NCI-H2081 treated with DMSO at 0.1 percent for 48 hours (cell line): ENCODE measurements at places on chromosomes 16 and 17.

DNA sequence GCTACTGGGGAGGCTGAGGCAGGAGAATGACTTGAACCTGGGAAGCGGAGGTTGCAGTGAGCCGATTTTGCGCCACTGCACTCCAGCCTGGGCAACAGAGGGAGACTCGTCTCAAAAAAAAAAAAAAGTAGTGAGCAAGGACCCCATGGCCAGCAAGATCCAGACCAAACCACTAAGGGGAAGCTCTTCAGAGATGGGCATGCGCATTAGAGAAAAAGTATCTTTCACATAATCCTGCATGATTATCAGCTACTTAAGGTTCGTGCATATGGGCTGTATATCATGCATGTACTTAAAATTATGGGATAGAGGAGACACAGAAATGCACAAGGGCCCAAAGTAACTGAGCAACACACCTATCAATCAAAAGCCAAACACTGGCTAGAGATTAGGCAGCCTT, 10.7 kb upstream of the CCL22 start:
- no peak for DNase-seq

- no peak for DNase-seq
Observed at GRCh38 chr17:10771148-10771547, 32.8 kb downstream of the TMEM238L start.

- no peak for DNase-seq
Observed at GRCh38 chr16:11007714-11008280, 63.4 kb downstream of the CLEC16A start.

DNA sequence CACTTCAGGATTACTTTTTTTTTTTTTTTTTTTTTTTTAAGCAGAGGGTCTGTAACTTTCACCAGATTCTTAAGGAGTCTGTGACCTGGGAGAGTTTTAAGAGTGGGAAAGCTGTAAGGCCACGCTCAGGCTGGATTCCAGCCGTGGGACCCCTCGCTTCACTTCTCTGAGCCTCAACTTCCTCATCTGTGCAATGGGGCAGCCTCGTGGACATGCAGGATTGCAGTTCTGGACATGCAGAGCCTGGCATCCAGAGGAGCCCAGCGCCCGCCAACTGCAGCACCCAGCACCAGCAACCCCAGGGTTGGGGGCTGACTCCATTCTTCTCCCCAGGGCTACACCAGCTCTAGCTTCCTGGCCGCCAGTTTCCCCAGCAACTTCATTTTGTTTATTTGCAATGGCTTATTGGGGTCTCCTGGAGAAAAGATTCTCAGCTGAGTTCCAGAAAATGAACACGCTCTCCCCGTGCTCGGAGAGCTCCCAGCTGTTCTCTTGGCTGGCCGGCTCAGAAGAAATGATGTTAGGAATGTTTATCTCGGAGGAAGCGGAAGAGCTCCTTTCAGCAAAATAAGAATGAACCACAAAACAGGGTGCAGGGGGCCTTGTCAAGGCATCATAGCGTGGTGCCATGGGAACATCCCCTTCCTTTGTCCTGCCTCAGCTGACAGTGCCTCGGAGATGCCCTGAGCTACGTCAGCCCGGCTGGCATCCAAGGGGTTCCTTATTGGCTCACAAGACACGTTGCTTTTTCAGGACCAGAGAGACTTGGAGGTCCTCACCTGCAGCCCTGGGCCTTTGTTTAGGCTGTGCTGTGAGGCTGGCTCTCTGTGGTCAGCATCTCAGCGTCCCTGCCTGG, 22.9 kb upstream of the ZCCHC14 start:
- no peak for DNase-seq

DNA sequence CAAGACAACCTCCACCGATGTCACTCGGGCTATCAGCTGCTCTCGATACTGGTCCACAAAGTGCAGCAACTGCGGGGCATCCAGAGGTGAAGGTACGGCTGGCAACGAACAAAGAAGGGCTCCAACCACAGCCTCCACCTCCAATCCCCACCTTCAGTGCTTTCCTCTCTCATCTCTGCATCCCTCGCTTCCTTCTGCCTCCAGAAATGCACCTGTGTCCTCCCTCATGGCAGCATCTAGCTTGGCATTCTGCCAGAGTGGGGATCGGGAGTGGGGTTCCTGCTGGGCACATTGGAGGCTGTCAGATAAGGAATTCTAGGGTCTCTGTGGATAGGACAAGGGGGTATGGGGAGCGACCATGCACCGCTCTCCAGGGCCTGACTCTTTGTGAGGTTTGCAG, 28.6 kb downstream of the MIS12 start:
- DNase-seq = no peak

DNA sequence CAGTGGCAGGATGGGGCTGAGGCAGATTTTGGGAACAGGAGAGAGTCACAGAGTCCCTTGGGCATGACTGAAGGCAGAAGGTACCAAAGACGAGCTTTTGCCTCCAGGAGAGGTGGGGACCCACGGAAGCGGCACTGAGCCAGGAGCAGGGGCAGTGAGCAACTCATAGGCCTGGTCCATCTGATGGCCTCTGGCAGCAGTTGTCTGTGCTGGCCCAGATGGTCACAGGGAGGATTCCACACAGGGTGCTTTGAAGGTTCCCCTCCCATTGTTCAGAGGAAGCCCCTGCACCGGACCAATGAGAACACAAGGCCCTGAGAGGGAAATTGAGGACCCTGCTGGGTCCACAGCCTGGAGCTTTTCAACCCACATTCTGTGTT, 360.3 kb upstream of the TNRC6C start:
- no peak for DNase-seq

GRCh38 chr17:18381158-18381952, 3.8 kb downstream of the EVPLL start:
- DNase-seq = no peak

DNA sequence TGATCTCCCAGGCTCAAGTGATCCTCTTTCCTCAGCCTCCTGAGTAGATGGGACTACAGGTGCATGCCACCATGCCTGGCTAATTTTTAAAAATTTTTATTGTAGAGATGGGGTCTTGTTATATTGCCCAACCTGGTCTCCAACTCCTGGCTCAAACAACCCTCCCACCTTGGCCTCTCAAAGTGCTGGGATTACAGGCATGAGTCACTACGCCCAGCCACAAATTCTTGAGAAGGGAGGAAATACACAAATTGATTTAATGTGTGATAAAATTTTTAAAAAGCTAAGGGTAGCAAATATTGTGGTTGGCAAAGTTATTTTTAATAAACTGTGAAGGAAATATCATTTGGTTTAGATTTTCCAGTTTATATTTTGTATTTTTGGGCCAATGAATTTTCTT, 9.6 kb downstream of the ITGAD start:
- DNase-seq = no peak

GRCh38 chr16:85416228-85417109, 196.7 kb upstream of the GSE1 start:
- DNase-seq = peak; percentile 60

DNA sequence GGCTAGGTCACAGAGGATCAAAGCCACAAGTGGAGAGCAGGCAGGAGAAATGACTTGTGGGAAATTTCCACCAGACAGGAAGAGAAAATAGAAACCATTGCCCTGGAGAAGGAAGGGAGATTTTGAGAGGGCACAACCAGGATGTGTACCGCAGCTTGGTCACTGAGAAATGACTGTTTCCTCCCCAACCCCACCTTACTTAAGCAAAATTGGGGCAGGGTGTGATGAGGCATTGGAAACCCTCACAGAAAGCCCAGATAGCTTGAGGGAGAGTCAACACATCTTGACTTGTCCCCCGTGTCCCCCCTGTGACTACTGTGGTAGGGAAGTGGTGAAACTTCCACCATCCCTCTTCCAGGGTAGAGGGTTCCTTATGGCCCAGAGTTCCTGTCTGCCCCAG, 113.5 kb upstream of the FAM20A start:
- no peak for DNase-seq

- no peak for DNase-seq
Observed at GRCh38 chr16:65789161-65789945, 577.1 kb upstream of the CDH5 start.

DNA sequence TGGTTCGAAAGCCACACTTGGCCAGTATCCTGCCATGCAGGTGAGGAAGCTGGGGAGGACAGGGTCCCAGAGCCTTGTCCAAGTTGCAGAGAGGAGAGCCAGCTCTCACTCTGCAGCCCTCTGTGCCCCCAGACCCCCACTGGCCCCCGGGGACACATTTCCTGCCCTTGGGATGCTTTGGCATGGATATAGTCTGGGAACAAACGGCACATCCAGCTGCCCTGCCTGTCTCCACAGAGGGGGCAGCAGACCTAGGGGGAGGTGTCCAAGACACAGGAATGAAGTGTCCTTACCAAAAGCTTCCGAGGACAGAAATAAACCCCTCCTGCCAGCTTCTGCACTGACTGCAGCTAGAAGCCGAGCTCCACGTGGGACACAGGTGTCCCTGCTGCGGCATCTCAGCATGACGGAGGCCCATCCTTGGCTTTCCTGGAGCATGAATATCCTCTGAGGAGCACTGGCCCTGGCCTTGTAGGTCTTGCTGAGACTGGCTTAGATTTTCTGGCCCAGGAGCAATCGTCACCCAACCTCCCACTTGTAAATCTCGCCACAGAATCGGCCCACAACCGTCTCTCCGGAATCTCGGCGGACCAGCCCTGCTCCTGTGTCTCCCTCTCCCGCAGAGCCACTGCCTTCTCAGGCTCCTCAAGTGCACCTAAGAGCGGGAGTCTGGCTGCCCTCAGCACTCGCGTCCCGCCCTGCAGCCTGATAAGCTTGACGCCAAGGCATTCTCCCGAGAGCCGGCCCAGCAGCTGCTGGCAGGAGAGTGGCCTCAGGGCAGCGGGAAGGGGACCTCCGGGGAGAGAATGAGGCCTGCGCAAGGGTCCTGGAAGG, 1.1 kb upstream of the CAPN15 start:
- no peak for DNase-seq
